Epithelial cell of umbilical artery (primary cell): ENCODE measurements at places on chromosomes 6 and 20. TPM values are rescaled to one million over a fixed set of nuclear protein-coding genes. Genes with fewer than 3 reads are reported as not detected.

The PDYN gene
- total RNA-seq = not detected in 2 replicates

The ZNF341 gene
- 0.65 and 0.76 TPM in 2 replicates for total RNA-seq

The RFX6 gene
- not detected in 2 replicates for total RNA-seq

The TNXB gene
- under 0.01 and 0.15 TPM in 2 replicates for total RNA-seq

The TBX18 gene
- 13.0 and 31.5 TPM in 2 replicates for total RNA-seq

The SOX12 gene
- total RNA-seq = 3.6 and 6.2 TPM in 2 replicates

The FUCA2 gene
- total RNA-seq = 36.4 and 49.5 TPM in 2 replicates

The TRIM31 gene
- total RNA-seq = not detected in 2 replicates

The FAM83C gene
- not detected in 2 replicates for total RNA-seq

The DUSP15 gene
- total RNA-seq = not detected in 2 replicates

The SPTLC3 gene
- under 0.01 and 2.9 TPM in 2 replicates for total RNA-seq

The PNLDC1 gene
- 0.30 and 0.32 TPM in 2 replicates for total RNA-seq

The BTNL2 gene
- not detected in 2 replicates for total RNA-seq

The ANKRD66 gene
- not detected in 2 replicates for total RNA-seq

The SLC44A4 gene
- 0.15 and 0.32 TPM in 2 replicates for total RNA-seq

The RSPO4 gene
- not detected in 2 replicates for total RNA-seq

The SLPI gene
- not detected in 2 replicates for total RNA-seq

The FOXQ1 gene
- total RNA-seq = under 0.01 TPM in 1 of 2 replicates, not detected in the other

The C20orf173 gene
- not detected in 2 replicates for total RNA-seq

The PPP1R16B gene
- 54.9 and 72.4 TPM in 2 replicates for total RNA-seq

The SLC12A5 gene
- total RNA-seq = under 0.01 and 0.32 TPM in 2 replicates

The COL11A2 gene
- under 0.01 and 0.15 TPM in 2 replicates for total RNA-seq

The PRIM2 gene
- total RNA-seq = 24.0 and 37.1 TPM in 2 replicates

The CSNK2A1 gene
- total RNA-seq = 95.5 and 149 TPM in 2 replicates

The C6orf163 gene
- total RNA-seq = 0.32 and 0.46 TPM in 2 replicates

The TRIM10 gene
- total RNA-seq = not detected in 2 replicates

The TFAP2D gene
- not detected in 2 replicates for total RNA-seq

The LHFPL5 gene
- not detected in 2 replicates for total RNA-seq

The RXRB gene
- total RNA-seq = 17.9 and 18.5 TPM in 2 replicates

The MUC22 gene
- total RNA-seq = not detected in 2 replicates

The FLRT3 gene
- under 0.01 and 0.46 TPM in 2 replicates for total RNA-seq

The CST8 gene
- not detected in 2 replicates for total RNA-seq

The FAM83D gene
- total RNA-seq = 21.1 and 43.8 TPM in 2 replicates

The MAP3K4 gene
- 14.0 and 28.0 TPM in 2 replicates for total RNA-seq

The OR2B6 gene
- not detected in 2 replicates for total RNA-seq

The NKAPL gene
- 0.30 and 0.32 TPM in 2 replicates for total RNA-seq

The TCF21 gene
- under 0.01 and 0.15 TPM in 2 replicates for total RNA-seq

The CCM2L gene
- 5.5 and 9.1 TPM in 2 replicates for total RNA-seq

The TP53TG5 gene
- total RNA-seq = not detected in 2 replicates

The MATN4 gene
- not detected in 2 replicates for total RNA-seq

The FARS2 gene
- total RNA-seq = 33.8 and 40.9 TPM in 2 replicates

The RNF182 gene
- total RNA-seq = 0.32 and 0.61 TPM in 2 replicates

The SLC17A9 gene
- total RNA-seq = 12.8 and 19.2 TPM in 2 replicates
